ENCODE measurements at places on chromosomes 1 and 21.

- no peak for DNase-seq
Observed at GRCh38 chr1:78474092-78474491, 16.7 kb upstream of the PTGFR start.

DNA sequence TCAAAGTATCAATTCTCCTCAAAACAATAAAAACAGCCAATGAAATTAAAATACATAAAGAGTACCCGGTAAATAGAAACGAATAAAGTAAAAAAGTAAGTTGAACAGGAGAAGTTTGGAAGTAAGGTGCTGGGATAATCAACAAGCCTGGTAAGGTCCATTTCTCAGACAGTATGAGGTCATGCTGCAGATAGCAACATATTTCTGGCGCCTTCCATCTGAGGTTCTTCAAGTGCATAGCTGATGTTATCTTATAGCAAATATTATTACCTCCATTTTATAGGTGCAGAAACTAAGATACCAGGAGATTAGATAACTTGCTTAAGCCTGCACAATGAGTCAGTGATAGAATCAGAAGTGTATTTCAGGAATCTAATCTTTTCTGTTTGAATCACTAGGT lies 23.7 kb upstream of the CEP350 start:
- DNase-seq = no peak

- DNase-seq = no peak
Observed at GRCh38 chr1:161949548-161949947, 74.1 kb downstream of the OLFML2B start.

DNA sequence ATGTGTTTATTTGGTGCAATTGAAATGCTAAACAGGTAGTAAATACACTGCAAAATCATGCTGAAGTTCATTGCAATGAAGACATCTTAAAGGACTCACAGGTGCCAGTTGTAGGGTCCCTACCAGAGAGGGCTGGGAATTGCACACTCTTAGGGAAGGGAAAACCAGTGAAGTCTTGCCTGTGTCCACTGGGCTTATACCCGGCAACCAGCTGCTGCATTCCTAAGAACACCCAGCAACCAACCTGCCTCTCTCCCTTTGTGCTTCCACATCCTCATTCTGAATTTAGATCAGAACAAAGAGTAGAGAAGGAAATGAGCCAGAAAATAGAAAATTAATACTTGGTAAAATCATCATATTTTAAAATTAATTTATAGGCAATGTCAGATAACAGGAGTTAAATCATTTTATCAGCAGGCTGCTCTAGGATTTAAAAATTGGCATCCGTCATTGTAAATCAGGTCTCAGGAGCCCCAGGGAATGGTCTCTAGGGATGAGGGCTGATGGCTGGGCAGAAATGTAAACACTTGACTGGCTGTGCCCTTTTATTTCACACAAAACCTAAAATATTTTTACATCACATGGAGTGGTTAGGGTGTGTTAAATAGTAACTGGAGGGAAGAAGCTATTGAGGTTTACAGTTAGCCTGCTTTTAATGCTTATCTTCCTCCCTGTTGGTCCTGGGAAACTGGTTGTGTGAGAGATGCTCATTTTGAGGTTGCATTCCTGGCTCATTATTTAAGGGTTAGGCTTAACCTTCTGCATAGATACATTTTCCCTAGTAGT lies 31.3 kb downstream of the PTGFRN start:
- DNase-seq = no peak

- DNase-seq = no peak
Observed at GRCh38 chr1:245957427-245957826, 549.7 kb downstream of the SMYD3 start.

- no peak for DNase-seq
Observed at GRCh38 chr1:207938016-207938415, 27.1 kb upstream of the CD34 start.

- peak; percentile 14 for DNase-seq
Observed at GRCh38 chr1:200038981-200039848, 11.7 kb downstream of the NR5A2 start.

GRCh38 chr1:40795811-40796586 lies 12.4 kb downstream of the KCNQ4 start:
- no peak for DNase-seq

GRCh38 chr1:235783148-235783776 lies 83.4 kb downstream of the LYST start:
- DNase-seq = no peak

- no peak for DNase-seq
Observed at GRCh38 chr1:75053207-75053606, 81.0 kb upstream of the LHX8 start.

DNA sequence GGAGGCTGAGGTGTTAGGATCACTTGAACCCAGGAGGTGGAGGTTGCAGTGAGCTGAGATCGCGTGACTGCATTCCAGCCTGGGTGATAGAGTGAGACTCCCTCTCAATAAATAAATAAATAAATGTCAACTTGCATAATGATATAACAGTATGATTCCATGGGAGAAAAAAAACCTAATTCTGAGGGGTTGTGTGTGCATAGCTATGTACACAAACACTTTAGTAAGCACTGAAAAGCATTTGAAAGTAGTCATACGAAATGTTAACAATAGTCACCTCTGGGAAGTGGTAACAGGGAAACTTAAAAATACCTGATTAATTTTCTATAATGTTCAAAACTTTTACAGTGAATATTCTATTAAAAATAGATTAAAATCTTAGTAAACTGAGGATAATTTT lies 43.2 kb downstream of the ANKRD13C start:
- DNase-seq = no peak

DNA sequence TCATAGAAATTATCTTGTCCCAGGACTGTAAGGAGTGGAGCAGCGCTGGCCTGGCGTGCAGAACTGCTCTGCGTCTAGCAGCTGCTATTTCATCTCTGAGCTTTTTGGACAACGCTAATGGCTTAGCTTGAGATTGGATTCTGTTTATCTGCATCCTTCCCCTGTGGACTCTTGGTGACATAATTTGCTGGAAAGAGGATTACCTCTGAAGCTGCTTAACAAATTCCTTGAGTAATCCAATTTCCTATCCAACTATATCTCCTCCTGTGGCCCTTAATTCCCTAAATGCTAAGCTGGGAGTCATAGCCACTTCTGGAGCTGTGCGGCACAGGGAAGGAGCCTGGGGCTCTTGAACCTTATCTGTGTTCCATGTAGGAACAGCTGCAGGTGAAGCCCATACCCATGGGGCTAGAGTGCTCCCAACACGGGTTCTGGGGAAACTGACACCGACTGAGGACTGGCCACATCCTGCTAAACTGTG lies 43.2 kb downstream of the IL6R start:
- DNase-seq = no peak

GRCh38 chr1:8571200-8571984 lies 246.0 kb downstream of the RERE start:
- no peak for DNase-seq

DNA sequence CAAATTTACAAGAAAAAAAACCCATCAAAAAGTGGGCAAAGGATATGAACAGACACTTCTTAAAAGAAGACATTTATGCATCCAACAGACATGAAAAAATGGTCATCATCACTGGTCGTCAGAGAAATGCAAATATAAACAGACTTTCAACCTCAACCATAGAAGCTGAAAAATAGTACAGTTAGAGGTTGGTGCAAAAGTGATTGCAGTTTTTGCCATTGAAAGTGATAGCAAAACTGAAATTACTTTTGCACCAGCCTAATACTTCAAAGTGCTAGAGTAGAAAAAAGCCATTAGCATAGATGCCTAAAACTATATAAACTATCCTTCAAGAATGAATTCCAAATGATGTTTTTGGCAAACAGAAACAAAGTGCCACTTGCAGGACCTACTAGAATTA lies 365.8 kb upstream of the DPYD start:
- no peak for DNase-seq

GRCh38 chr1:56414728-56415224 lies 164.6 kb downstream of the PLPP3 start:
- no peak for DNase-seq

DNA sequence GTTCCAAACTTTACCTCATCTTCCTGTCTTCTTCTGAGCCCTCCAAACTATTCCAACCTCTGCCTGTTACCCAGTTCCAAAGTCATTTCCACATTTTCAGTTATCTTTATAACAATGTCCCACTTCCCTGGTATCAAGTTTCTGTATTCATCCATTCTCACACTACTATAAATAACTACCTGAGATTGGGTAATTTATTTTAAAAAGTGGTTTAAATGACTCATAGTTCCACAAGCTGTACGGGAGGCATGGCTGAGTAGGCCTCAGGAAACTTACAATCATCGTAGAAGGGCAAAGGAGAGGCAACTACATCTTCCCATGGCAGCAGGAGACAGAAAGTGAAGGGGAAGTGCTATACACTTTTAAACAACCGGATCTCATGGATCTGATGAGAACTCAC lies 428.5 kb upstream of the RGS18 start:
- DNase-seq = no peak

GRCh38 chr1:155834296-155834926 lies 22.6 kb downstream of the GON4L start:
- no peak for DNase-seq

- DNase-seq = no peak
Observed at GRCh38 chr1:16110884-16111283, 37.4 kb upstream of the FAM131C start.

GRCh38 chr1:230189341-230189740 lies 122.3 kb downstream of the GALNT2 start:
- DNase-seq = no peak

DNA sequence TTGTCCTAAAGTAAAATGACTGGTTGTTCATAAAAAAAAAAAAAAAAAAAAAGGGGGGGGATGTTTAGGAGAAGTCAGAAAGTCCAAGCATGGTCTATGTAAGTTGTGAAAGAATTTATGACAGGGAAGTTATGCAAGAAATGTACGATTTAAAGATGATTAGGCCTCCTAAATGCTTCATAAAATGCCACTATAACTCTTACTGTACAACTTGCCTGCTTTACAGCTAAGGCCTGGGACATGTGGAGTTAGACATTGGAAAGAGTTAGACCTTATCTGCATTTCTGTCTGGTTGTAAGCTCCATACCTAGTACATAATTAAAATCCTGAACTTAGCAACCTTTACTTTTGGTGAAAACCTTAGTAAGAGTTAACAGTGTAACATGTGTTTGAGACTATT lies 150.0 kb downstream of the TPR start:
- DNase-seq = no peak

- DNase-seq = no peak
Observed at GRCh38 chr1:196866974-196867373, 20.9 kb upstream of the CFHR4 start.

GRCh38 chr1:230312676-230313075 lies 113.5 kb downstream of the PGBD5 start:
- DNase-seq = no peak

GRCh38 chr1:99198393-99198792 lies 65.9 kb upstream of the PLPPR4 start:
- no peak for DNase-seq

DNA sequence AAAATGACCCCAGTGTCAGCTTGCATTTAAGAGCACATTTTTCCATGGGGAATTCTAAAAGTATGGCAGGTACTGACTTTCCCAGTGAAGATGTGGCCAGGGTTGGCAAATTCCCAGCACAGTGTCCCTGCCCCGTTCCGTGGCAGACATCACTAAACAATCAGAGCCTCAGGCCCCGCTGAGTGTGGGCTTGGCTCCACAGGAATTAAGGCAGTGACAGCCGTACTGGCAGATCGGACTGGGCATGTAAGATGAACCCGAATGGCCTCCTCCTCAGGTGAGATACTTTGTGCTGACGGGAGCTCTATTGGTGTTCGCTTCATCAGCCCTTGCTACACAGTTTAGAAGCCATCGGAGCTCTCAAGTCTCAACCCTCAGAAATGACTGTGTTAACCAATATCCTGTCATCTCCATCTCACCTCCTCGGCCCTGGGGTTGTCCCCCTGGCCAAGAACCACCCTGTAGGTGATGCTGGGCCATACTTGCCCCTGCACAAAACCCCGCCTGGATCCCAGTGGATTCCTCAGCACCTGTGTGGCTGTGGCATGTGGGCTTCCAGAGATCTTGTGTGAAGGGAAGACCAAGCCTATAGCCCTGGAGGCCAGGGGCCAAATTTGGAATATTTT lies 29.0 kb upstream of the ABCG1 start:
- no peak for DNase-seq

DNA sequence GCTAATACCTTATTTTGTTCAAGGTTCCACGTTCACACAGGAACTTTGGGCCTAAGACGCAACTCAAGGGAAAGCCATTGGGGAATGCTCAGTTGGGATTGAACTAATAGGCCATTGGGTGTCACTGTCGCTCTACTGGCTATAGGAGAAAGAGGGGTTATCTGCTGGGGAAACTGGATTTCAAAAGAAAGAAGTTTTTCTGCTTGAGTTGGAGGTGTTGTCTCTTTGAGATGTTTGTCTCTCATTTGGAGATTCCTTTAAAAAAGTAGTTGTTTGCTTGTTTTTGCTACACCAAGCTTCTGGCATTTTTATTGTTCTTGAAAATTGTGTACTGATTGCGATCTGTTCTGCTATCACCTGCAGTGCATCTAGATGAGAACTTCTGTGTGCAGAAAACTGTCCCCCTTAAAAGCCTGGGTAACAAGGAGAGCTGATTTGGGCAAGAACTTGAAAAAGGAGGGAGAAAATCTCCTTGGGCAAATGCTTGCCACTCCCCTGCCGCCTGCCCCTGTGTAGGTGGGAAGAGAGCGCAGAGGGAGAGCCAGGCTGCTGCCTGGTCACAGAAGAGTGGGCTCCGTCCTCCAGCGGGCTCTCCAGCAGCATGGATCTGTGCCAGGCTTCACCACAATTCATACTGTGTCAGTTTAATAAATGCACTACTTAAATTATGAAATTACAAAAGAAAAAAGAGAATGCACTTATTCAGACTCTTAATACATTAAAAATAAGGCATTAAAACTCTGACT lies 39.9 kb downstream of the PEX14 start:
- DNase-seq = no peak

- DNase-seq = no peak
Observed at GRCh38 chr1:25732821-25733220, 67.2 kb upstream of the SELENON start.

DNA sequence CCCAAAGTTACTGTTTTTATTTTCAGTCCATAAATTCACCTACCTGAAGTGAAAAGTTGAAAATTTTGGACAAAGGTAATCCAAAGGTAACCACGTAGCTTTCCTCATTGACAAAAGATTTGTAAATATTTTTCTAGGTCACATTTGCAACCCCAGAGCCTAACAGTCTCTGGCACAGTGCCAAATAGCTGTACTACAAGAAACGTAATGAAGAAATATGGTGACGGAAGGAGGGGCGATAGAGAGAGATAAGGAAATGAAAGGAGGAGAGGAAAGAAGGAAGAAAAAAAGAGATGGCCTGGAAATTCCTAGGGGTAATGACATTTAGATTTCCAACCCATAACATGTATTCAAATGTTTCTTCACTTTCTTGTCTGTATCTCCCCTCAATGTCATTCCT lies 159.4 kb downstream of the BARHL2 start:
- DNase-seq = no peak

- DNase-seq = peak; percentile 66
Observed at GRCh38 chr1:25549273-25550154, 6.1 kb downstream of the LDLRAP1 start.

GRCh38 chr1:159949981-159950381 lies 4.1 kb downstream of the SLAMF9 start:
- no peak for DNase-seq

- DNase-seq = peak; percentile 37
Observed at GRCh38 chr1:6358757-6359201, 34.8 kb downstream of the ACOT7 start.

- peak; percentile 84 for DNase-seq
Observed at GRCh38 chr1:205255941-205256780, 28.4 kb downstream of the TMCC2 start.
